ENCODE measurements at places on chromosomes 16 and 17.

DNA sequence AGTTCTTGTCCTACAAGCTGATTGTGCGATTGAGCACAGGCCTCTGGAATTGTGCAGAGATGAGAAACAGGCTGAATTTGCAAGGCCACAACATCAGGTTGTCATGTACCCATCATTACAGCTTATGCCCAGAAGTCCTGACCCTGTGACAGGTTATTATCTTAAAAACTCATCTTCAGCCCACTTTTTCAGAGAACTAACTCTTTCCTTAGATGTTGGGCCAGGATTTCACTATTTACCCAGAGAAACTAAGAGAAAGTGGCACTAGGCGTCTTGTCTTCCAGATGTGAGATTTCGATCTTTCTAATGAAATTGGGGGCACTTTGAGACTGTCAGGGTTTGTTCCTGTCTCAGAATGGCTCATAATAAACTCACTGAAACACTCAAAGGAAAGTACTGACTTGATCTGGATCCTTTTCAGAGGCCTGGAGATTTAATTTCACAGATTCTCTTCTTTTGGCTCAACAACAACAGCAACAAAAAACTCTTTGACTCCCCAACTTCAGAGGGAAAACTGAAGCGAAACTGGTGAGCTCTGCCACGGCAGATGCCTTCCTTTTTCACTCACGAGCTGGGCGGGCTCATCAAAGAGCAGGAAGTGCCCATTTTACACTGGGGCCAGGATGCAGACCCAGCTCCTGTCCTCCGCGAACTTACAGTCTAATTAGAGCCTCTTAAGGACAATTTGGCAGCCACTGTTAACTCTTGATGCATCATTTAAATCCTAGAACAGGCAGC lies 17.7 kb upstream of the SLC12A3 start:
- DNase-seq: no peak

DNA sequence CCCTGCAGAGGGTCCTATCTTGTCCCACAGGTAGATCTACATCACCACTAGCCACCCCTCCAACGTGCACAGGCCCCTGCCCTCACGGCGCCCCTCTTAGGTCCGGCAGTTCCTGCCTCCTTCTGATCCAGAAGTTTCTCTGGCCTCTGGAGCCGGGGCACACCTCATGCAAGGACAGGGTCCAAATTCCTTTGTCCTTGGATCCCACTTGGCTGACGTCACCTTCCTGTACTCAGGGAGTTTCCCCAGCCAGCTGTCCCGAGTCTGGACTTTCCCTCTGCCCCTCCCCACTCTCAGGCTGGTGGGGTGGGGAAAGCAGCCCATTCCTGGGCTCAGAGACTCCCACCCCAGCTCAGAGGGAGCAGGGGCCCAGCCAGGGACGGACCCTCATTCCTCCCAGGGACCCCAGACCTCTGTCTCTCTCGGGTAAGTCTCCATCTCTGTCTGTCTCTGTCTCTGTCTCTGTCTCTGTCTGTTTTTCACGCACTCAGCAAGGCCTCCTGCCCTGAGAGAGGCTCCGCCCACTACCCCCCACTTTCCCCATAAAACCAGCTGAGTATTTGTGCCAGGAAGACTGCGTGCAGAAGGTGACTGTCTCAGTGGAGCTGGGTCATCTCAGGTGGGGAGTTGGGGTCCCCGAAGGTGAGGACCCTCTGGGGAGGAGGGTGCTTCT lies at the start of gene IL32:
TSS of gene IL32 (plus strand) at position 572 of the 673 bp plus-strand sequence. CDS start 172 bp downstream, outside the sequence.
- no peak for DNase-seq

DNA sequence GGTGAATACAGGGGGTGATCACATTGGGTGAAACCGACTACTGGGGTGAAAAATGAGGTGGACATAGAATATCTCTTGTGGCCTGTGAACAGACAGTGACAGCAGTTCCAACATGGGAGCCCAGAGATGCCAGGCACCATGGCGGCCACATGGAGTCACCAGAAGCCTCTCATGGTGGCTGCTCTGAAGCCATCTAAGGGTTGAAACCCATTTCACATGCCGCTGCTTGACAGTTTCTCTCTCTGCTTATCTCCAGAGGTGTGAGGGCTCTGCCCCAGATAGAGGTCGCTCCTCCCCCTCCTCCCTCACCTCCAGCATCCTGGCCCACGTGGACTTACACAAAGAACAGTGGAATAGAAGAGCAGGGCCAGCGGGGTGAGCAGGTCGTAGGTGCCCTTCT lies 37.9 kb upstream of the PIK3R6 start:
- no peak for DNase-seq

- no peak for DNase-seq
These were observed 31.2 kb downstream of the TOM1L2 start for GRCh38 chr17:17941015-17941414.

DNA sequence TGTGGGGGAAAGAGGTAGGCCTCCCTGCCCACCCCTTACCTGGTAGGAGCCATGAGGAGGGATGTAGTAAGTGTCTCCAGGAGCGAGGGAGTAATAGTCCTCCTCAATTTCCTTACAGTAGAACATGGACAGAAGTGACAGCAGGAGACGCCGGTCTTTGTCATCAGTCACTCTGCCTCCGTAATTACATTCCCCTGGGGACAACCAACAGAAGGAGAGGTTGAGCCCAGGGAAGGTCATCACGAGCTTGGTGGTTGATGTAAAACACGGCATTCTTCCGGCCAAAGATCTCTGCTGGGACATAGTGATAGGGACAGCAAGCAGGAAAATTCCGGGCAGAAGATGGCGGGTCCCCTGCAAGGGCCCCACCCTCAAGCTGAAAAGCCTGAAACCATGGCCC lies 47.9 kb downstream of the LYRM1 start:
- no peak for DNase-seq

DNA sequence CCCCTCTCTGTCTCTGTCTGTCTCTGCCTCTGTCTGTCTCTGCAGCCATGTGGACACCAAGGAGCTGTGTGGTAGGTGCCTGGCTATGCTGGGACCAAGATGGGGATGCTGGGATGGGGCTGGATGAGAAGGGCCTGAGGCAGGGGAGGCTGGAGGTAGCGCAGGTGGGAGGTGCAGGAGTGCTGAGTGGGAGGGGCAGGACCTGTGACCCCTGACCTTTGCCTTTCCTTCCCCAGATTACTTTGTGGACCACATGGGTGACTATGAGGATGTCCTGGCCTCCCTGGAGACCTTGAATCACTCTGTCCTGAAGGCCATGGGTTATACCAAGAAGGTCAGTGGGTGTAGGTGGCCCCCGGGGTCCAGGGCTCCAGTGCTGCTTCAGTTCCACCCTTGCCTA lies 12.8 kb downstream of the NECAB2 start:
- no peak for DNase-seq

DNA sequence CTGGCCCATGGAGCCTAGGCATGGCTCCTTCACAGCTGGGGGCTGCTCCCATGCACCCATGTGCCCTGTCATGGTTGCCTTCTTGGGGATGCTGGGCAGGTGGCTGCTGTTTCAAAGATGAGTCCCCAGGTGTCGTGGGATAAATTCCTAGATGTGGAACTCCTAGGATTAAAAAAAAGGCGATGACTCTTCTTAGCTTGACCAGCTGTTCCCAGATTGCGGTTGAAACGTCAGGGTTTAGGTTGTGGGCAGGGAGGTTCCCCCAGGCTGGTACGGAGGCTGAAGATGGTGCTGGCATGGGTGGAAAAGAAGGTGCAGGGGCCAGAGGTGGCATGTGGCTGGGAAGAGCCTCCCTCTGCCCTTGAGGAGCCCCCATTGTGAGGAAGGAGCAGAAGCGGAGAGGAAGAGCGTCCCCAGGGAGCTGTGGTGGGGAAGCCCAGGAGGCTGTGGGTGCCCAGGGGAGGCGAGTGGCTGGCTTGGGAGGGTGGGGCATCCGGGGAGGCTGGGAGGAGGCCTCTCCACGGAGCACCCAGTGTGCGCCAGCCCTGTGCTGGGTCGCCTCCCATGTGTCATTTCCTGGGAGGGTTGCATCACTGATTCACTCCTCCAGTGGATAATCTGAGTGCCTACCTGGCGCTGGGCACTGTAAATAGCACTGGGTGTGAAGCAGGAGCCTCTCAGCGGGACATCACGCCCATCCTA lies 7.5 kb upstream of the KCNJ12 start:
- no peak for DNase-seq

Data from NCI-H2081 (cell line).